Stimulated activated CD8-positive, alpha-beta memory T cell treated with anti-CD3 and anti-CD28 coated beads, Interleukin-4, amount 100 ng/mL, for 4 hours (primary cell): ENCODE measurements at places on chromosomes 4 and X.
A peak's percentile ranks its signal among the peaks of the same experiment; 100 is the strongest.

GRCh38 chr4:184668511-184669114 lies 19.1 kb downstream of the PRIMPOL start:
- DNase-seq = no peak

DNA sequence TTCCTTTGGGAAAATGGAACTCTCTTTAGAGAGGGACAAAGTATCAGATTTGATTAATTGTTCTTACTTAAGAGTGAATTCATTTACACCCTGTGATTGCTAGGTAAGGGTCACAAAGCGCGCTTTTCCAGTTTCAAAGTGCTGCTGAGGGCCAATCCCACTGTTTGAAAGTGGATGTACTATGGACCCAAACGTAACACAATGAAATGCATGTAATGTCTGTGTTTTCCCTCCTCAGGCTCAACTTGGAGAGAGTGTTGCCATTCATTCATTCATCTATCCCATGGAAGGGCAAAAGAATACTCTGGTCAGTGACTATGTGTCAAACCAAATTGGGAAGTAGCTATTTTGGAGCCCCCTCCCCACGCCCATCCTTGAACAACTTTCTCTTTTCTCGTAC lies 16.1 kb downstream of the IGSF1 start:
- DNase-seq = no peak

DNA sequence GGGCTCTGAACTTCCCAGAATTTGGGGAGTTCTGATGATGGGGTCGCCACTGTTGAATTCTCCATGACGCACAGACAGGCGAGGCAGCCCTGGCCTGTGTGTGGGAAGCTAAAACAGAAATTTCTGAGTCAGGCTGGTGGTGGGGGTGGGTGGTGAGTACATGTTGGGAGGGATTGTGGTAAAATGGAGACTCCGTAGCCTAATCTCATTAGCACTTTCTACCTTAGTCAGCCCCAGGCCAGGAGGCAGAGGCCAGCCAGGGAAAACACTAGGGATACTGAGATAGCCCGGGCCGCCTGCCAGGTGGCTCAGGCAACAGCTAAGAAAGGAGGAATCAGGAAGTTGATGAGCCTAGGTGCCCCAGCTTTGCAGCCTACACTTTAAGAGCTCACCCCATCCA lies 39.3 kb upstream of the NHSL2 start:
- DNase-seq = no peak

DNA sequence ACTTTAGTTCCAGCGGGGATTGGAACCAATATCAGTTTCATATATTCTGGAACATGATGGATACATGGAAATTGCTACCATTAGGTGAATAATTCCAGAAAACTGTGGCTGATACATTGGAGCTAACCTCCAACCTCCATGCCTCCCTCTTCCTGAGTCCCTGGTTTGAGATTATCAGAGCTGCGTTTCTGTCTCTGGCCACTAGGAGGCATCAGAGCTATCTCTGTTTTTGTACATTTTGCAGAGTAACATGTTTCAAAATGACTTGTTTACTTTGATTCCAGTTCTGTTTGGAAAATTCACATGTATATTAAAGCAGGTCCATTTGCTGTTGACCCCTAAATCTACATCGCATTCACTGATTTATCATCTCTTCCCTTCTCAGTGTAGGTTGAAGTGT lies 2.4 kb upstream of the RAB40AL start:
- peak; percentile 3 for DNase-seq

DNA sequence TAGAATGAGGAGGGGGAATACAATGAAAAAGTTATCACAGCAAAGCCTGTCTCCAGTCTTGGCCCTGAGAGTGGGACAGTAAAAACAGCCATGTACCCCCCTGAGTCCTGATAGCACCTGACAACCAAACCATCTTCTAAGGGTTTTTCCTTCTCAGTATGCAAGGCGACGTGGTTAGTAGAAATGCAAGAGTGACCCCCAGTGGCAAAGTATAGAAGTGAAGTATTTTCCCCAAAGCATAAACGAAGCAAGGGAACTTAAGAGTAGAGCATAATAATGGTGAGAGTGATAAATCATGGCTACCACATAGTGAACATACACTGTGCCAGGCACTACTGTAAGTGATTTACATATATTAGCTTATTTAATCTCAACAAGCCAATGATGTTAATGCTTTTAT lies 52.8 kb downstream of the FAM47C start:
- no peak for DNase-seq

DNA sequence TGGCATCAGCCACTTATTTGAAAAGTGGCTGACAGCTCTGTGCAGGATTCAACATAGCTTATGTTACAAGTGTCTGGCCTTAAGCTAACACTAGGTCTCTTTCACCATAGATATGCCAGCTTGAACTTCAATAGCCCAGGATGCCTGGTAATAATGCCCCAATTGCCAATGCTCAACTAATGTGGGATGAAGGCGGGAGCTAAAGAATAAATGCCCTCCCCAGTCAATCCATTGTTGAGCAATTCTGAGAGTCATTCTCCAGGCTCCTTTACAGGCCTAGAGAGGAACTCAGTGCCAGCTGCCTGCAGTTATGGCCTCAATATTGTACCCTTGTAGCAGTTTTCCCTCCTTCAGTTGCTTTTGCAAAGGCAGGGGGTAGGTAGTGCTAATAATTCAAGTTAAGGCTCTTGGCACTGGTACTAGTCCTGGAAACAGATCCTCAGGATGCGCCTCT lies 460.2 kb downstream of the GABRG1 start:
- no peak for DNase-seq

GRCh38 chr4:2394528-2394927 lies 23.9 kb downstream of the ZFYVE28 start:
- DNase-seq = no peak

- DNase-seq = no peak
Observed at GRCh38 chrX:43469391-43470054, 186.6 kb upstream of the MAOA start.

- DNase-seq = no peak
Observed at GRCh38 chr4:93152491-93152890, 676.1 kb upstream of the ATOH1 start.
